ENCODE measurements at places on chromosomes 1 and 21.

- peak; percentile 49 for DNase-seq
Observed at GRCh38 chr1:33429856-33430691, 821 bp downstream of the PHC2 start.

DNA sequence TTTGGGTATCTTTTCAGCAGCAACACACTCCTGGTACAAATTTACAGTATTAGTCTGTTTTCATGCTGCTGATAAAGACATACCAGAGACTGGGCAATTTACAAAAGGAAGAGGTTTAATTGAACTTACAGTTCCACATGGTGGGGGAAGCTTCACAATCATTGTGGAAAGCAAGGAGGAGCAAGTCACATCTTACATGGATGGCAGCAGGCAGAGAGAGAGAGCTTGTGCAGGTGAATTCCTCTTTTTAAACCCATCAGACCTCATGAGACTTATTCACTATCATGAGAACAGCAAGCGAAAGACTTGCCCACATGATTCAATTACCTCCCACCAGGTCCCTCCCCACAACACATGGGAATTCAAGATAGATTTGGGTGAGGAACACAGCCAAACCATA is 124.5 kb downstream of the TPR start:
- no peak for DNase-seq

DNA sequence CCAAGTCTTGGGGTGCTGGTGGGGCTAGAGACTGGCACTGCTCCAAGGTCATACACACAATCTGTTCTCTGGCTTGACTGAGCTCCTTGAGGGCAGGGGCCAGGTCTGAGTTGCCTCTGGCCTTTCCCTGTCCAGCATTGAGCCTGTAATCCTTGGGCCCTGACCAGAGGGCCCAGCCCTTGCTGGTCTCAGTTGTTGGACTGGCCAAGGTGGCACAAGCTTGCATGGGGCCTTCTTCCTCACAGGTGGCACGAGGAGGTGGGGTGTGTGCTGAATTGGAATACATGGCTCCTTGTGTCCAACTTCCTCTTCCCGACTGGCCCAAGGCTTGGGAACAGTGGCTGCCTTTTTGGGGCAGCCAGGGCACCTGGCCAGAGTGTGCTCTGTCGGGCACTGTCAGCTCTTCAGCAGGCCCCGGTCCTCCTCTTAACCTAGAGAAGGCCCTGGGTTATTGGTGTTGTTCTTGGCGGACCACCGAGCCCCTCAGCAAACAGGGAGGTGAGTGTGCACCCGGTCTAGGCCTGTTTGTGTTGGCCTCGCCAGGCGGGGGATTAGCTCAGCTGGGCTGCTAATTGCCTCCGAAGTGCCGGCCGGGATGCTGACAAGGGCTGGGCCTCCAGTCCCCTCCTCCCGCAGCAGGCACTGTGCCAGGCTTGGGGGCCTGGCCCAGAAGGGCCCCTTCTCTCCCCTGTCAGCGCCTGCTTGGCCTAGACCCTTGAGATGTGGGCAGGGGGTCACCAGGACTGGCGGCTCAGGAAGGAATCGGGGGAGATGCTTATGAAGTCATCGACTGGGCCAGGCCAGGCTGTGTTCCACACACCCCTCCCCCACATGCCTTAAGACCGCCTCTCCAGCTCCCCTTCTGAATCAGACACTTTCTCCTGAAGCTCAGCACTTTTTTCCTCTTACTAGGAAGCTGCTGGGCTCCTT is 28.5 kb downstream of the WNT4 start:
- no peak for DNase-seq

- DNase-seq, result no peak
Observed at GRCh38 chr1:201488830-201489589, 17.9 kb downstream of the CSRP1 start.
